CD4-positive, alpha-beta T cell (primary cell): ENCODE measurements at places on chromosomes 6 and 20. TPM values are rescaled to one million over a fixed set of nuclear protein-coding genes. Genes with fewer than 3 reads are reported as not detected.

TINAG gene
- not detected for total RNA-seq

RREB1 gene
- 60.0 TPM for total RNA-seq

HEBP2 gene
- total RNA-seq, result 32.9 TPM

CDC25B gene
- total RNA-seq, result 144 TPM

GNMT gene
- total RNA-seq, result 2.1 TPM

BTBD3 gene
- total RNA-seq, result 3.9 TPM

ZC3H12D gene
- 71.0 TPM for total RNA-seq

CBLN4 gene
- total RNA-seq, result not detected

BACH2 gene
- total RNA-seq, result 157 TPM

GNAS-AS1 gene
- not detected for total RNA-seq

C20orf141 gene
- total RNA-seq, result not detected

GRM4 gene
- not detected for total RNA-seq

MYB gene
- total RNA-seq, result 2.0 TPM

CALHM4 gene
- total RNA-seq, result not detected

DNA sequence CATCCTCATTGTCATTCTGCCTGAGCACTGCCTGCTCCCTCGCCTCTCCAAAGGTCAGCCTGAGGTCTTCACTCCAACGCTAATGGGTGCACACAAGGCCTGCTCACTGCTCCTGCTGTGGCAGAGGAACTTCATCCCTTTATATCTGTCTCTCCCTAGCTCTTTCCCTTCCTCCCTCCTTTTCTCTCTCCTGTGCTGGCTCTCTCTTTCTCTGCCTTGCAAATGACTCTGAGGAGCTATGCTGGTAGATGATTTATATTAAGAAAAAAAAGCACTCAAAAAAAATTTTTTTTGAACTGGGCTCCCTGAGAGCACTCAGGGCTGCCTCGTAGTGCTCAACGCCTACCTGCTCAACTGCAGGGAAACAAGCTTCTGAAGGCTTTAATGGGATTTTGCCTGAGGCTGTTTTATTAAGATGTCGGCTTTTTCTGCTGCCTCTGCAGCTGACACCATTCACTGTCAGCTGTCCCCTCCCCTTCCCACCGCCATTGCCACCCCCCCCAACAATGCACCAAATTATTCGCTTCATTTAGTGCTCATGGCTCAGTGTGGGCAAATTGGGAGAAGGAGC lies 137.7 kb upstream of the DEFB112 start:
- no peak for DNase-seq

GRCh38 chr6:168365422-168366165 lies 46.0 kb upstream of the DACT2 start:
- no peak for DNase-seq

- DNase-seq, result no peak
Observed at GRCh38 chr6:113258771-113259170, 598.4 kb upstream of the MARCKS start.

GRCh38 chr6:29734046-29735018 lies 11.1 kb downstream of the HLA-F start:
- DNase-seq, result no peak

GRCh38 chr6:44485601-44486401 lies 98.3 kb downstream of the CDC5L start:
- DNase-seq, result no peak

- no peak for DNase-seq
Observed at GRCh38 chr6:116631379-116631990, 15.2 kb downstream of the RSPH4A start.

- no peak for DNase-seq
Observed at GRCh38 chr20:34834459-34834893, 9.0 kb upstream of the NCOA6 start.

- DNase-seq, result no peak
Observed at GRCh38 chr6:52594221-52594620, 17.4 kb upstream of the TRAM2 start.

- DNase-seq, result no peak
Observed at GRCh38 chr6:9799582-9799981, 615.3 kb downstream of the TFAP2A start.

DNA sequence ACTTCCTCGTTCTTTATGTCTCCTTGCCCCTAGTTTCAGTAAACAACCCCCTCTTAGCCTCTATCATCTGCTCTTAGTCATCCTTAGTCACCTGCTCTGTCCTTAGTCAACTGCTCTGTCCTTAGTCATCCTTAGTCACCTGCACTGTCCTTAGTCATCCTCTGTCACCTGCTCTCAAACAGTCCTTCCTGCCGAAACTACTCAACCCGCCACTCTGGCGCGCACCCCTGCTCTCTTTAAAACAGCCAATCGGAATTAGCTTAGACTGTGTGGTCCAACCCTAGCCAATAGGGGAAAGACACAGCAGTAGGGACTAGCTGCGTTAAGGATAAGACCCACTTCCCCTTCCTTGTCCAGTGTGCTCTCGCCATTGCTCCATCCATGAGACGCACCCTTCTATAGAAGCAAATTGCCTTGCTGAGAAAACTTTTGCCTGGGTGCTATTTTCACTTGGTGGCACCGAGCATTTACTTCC lies 73.9 kb downstream of the BACH2 start:
- no peak for DNase-seq

DNA sequence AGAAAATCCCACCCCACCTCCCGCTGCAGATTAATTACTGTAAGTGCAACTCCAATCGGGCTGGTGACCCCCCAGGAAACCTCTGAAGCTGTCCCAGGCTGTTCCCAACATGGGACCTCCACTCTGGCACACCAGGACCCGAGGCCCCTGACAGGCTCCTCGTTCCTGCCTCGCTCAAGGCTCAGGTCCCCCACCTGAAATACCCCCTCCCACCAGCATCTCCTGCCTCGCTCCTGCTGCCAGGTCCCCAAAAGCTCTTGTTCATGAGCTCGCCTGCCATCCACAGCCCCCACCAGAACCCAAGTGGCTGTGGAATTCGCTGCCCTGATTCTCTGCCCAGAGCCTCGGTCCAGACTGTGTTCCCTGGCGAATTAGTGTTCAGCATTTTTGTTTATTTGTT lies 26.1 kb downstream of the NPEPL1 start:
- DNase-seq, result no peak

GRCh38 chr6:157893238-157893637 lies 70.2 kb downstream of the SNX9 start:
- peak; percentile 46 for DNase-seq

GRCh38 chr6:139712830-139713229 lies 338.4 kb upstream of the CITED2 start:
- no peak for DNase-seq

- DNase-seq, result peak; percentile 10
Observed at GRCh38 chr6:144931172-144932035, 646.3 kb downstream of the UTRN start.

DNA sequence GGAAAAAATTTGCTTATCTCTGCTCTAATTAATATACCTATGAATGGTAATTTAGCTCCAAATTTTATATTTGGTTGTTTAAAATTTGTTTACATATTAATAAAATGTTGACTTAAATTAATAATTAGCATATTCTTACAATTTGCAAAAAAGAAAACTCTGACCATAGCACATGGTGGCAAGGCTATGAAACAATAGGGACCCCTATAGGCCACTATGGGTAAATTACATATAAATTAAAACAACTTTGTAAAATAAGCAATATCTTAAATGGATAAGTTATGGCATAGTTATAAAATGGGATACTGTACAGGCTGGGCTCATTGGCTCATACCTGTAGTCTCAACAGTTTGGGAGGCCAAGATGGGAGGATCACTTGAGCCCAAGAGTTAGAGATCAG lies 76.0 kb downstream of the MKKS start:
- DNase-seq, result no peak

- no peak for DNase-seq
Observed at GRCh38 chr20:6636209-6637159, 131.0 kb upstream of the BMP2 start.
